ENCODE measurements at places on chromosomes 7 and 10.

GRCh38 chr10:855079-855478 is 76.4 kb downstream of the LARP4B start:
- no peak for DNase-seq

- no peak for DNase-seq
These were observed 428.2 kb upstream of the GALNT17 start for GRCh38 chr7:70703785-70704184.

DNA sequence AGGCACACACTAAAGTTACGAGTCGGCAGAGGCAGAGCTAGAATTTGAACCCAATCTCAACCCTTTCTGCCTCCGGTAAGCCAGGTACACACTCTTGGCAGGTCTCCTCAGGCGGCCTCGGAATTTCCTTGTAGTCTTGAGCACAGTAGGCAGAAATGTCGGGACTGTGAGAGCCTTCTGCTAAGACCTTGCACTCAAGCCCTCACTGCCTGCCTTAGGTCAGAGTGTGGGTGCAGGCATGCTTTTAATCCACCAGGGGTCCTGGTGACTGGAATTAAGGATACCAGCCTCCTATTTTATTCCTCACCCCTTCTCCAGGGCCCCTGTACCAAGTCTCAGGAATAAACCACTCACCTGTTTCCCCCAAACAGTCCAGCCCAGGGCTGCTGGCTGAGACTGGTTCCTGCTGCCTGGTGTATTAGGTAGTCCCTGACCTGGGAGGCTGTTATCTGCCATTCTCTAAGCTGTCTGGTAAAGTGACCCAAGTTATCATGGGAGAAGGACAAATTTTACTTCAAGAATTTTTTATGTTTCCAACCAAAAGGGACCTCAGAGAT is 855 bp downstream of the ATP6V1F start:
- DNase-seq, result peak; percentile 80

GRCh38 chr10:60536529-60537114 is 146.9 kb upstream of the ANK3 start:
- peak; percentile 86 for DNase-seq

DNA sequence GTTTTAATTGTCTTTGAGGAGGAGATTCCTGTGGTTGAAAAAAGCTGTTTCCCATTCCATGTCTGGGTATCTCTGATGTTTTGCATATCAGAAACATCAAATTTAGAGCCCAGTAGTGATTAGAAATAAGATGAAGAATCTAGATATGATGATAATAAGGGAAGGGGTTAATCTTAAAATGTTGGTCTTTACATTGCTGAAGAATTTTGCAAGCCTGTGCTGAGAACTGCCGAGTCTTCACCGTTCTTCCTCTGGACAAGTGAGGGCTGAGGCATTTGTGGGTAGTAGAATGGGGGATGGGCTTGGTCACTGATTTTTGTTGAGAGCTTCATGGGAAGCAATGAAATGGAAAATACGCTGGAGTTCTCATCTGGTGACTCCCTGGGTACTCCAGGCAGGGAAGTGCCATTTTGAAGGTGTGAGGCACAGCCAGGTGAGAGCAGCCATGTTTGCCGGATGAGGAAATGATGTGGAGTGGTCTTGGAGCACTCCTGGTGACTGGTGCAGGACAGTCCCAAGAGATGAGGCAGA is 10.2 kb downstream of the TCF7L2 start:
- peak; percentile 65 for DNase-seq

GRCh38 chr7:1665549-1666316 is 4.3 kb upstream of the ELFN1 start:
- DNase-seq, result peak; percentile 3

GRCh38 chr10:58588673-58589265 is 76.1 kb downstream of the BICC1 start:
- DNase-seq, result peak; percentile 66

GRCh38 chr7:24249266-24249665 is 34.7 kb upstream of the NPY start:
- DNase-seq, result no peak

- DNase-seq, result no peak
These were observed 236.0 kb upstream of the NRP1 start for GRCh38 chr10:33570495-33570894.

- no peak for DNase-seq
These were observed 147.0 kb downstream of the NRP1 start for GRCh38 chr10:33187427-33187999.

DNA sequence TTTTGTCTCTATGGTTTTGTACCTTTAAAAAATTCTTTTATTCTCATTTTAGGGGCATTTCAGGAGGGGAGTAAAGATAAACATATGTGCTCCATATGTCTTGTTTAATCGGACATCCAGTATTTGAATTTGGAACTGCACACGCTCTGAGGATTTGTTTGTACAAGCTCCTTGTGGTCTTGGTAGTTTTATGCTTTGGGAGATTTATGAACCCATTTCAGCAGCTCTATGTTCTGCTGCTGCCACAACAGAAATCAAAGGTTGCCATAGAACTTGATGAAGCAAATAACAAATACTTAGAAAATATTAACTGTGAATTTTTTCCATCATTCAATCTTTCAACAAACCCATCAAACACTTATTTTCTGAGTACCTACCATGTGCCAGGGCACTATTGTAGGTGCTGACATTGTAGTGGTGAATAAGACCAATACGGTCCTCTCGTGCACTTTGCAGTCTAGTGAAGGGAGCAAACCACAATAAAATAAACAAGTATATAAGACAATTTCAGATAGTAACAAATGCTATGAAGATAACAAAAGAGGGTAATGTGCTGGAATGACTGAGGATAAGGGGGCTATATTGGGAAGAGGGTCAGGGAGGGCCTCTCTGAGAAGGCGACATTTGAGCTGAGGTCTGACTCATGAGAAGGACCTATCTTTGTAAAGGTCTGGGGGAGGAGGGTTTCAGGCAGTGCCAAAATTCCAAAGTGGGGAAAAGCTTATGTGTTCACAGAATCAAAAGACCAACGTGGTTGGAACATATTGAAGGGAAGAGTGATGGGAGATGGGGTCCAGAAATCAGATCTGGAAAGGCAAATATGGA is 30.4 kb downstream of the MYPN start:
- no peak for DNase-seq

DNA sequence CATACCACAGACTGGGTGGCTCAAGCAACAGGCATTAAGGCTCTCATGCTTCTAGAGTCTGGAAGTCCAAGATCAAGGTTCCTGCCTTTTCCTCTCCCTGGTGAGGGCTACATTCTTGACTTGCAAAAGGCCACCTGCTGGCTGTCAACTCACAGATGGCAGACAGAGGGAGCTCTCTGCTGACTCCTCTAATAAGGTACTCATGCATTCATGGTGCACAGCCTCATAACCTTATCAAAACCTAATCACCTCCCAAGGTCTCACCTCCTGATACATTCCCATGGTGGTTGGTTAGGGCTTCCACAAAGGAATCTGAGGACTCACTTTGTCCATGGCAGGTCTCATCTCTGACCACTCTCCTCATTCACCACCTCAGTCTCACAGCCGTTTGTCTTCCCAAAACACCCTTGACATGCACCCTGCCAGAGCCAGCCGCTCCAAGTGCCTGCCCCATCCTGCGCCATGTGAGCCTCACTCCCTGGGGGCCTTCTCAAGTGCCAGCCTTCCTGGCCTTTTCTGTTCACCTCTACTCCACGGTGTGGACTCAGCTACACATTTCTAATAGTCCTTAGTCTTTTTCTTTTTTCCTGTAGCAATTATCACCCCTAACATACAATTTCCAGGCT is 400.3 kb upstream of the ADARB2 start:
- peak; percentile 60 for DNase-seq

DNA sequence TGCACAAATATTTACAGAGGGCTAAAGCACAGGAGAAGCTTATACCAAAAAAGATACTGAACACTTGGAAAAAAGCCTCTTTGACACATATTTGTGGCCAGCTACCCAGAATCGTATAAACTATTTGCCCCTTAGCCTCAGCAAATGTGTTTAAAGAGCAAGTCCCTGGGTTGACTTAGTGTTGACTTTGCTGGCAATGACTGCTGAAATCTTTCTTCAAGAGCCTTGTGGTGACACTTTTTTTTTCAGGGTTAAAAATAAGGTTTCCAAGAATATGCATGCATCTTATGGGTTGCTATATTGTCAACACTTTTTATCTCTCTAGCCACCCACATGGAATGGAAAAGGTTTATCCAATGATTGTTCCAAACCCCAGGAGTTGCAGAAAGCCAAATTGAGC is 14.9 kb upstream of the PLEKHS1 start:
- no peak for DNase-seq

DNA sequence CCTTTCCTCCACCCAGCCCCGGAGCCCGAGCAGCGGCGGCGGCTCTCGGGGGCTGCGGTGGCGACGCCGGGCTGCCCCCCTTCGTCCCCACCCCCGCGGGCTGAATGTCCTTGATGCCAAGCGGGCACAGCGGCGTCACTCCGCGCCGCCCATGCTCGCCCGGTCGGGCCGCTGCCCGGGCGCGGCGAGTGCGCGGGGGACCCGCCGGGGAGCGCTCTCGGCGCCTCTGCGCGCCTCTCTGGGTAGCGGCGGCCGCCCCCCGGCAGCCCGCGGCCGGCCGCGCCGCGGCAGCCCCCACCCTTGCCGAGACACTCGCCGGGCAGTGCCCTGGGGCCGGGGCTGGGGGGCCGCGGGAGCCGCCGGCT is 433 bp upstream of the PLXNA4 start:
- no peak for DNase-seq
